Frontal cortex (tissue), 4 donors: ENCODE measurements at places on chromosomes 3 and 15.

DNA sequence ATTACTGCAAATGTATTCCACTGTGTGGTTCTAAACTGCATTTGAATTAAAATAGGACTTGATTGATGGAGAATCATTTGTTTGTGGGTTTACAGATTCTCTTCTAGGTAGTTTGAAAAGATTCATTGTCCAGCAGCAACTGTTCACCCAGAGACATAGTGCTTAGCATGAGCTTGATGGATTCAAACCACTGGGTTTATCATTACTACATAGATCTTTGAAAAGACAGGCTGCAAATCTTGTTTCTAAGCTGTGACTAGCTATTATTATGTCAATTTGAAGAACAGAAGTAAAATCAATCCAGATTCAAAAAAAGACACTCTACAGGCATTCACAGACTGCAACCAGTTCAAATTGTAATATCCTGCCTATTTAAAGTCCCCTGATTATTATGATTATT lies 49.8 kb downstream of the MBNL1 start:
- no peak for DNase-seq

GRCh38 chr3:9782770-9783169 lies 9.5 kb downstream of the TADA3 start:
- no peak for DNase-seq

- no peak for DNase-seq
Observed at GRCh38 chr3:127100459-127101410, 92.2 kb upstream of the PRR23E start.

GRCh38 chr15:89907289-89907688 lies 5.5 kb downstream of the ARPIN start:
- DNase-seq = no peak

DNA sequence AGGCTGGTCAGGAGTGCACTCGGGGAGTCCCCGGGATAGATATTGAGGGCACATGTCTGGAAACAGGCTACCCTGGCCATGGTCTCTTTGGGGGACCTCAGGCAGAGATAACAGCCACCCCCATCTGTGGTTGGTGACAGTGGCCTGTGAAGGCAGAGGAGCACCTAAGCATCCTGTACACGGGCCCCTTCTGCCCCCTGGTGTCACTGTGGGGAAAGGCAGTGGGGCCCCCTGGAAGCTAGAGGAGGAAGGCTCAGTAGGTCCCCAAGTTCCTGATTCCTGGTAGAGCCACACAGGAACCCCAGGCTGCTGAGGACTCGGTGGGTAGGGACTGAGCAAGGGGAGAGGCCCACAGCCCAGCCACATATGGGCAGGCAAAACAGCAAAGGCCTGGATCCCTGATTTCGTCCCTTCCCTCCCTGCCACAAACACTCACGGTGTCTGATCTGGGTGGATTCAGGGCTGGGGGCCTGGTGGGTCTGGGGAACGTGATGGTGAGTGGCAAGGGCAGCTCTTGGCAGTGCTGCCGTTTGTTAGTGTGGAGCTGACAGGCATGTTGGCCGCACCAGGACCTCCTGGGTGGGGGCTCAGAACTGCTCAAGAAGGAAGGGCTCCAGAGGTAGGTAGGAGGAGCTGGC lies 14.1 kb upstream of the CXCR6 start:
- no peak for DNase-seq

- peak; percentile 32 for DNase-seq
Observed at GRCh38 chr15:87477737-87478686, 778.5 kb downstream of the NTRK3 start.

- DNase-seq = no peak
Observed at GRCh38 chr3:8784676-8785435, 15.4 kb upstream of the OXTR start.

DNA sequence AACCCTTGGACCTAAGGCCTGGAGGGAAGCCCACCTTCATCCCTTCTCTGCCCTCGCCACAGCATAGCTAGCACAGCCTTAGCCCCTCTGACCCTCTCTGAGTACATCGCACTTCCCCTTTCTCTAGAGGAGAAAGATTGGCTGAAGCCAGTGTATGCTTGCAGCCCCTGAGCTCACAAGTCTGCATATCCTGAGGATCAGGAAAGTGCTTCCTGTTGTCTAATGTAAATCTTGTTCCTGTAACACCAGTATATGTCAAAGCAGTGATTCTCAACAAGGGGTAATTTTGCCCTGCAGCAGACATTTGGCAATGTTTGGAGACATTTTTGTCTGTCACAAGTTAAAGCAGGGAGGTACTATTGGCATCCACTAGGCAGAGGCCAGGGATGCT lies 2.2 kb upstream of the PRKCD start:
- no peak for DNase-seq

- DNase-seq = no peak
Observed at GRCh38 chr3:170632780-170633179, 46.9 kb upstream of the SLC7A14 start.
